Natural killer cell (primary cell): ENCODE measurements at places on chromosomes 1 and 21.

DNA sequence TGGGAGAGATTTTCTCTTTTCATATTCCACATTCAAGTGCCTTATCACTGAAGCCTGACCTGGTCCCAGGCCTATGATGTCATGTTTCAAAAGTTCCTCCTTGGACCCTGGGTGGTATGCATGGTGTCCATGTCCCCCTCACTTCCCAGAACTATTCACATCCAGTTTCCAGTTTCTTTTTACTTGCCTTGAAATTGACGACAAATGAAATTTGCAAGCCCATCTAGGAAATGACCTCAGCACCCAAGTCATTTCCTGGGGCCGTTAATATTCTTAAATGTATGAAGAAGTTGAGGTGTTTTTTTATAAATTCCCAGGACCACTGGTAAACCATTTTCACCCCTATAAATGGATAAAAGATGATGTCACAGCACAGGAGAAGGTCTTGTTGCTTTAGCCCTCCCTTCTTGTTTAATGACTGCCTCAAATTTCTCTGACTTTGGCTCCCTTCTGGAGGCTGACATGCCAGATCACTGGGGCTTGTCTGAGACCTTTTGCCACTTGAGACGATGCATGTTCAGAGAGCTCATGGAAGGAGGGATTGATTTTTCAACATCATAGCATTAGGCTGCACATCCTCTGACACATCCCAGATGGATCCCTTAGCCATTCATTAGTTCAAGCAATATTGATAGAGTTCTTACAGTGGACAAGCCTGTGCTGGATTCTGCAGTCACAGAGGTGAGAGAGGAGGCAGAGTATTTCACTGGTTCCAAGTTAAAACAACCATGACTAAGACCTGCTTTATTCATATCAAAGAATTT, 221.3 kb downstream of the PLPP3 start:
- no peak for DNase-seq

GRCh38 chr1:55792870-55793269, 577.7 kb upstream of the USP24 start:
- DNase-seq = no peak

DNA sequence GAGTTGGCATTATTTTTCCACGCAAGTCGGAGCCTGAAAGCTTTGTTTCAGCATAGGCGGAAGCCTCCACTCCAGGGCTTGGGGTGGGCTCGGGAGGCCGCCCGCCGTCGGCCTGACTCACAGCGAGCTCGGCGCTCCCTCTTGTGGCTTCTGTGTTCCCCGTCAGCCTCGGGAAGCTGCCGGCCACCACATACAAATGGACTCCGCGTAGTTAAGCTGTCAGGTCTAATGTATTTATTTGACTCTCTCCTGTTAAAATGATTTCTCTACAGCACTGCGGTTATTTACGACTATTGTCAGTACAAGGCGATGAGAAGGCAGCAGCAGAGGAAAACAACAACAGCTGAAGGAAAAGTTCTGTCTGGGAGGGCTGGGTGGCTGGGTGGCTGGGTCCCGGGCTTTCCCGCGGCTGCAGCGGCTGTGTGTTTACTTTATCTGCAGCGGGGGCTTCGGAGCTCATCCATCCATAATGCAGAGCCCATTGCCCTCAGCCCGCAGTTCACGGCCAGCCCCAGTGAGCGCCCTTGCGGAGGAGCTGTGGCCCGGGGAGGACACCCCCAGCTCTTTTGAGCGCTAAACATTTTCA, 375.7 kb upstream of the CAMK1G start:
- DNase-seq = no peak

DNA sequence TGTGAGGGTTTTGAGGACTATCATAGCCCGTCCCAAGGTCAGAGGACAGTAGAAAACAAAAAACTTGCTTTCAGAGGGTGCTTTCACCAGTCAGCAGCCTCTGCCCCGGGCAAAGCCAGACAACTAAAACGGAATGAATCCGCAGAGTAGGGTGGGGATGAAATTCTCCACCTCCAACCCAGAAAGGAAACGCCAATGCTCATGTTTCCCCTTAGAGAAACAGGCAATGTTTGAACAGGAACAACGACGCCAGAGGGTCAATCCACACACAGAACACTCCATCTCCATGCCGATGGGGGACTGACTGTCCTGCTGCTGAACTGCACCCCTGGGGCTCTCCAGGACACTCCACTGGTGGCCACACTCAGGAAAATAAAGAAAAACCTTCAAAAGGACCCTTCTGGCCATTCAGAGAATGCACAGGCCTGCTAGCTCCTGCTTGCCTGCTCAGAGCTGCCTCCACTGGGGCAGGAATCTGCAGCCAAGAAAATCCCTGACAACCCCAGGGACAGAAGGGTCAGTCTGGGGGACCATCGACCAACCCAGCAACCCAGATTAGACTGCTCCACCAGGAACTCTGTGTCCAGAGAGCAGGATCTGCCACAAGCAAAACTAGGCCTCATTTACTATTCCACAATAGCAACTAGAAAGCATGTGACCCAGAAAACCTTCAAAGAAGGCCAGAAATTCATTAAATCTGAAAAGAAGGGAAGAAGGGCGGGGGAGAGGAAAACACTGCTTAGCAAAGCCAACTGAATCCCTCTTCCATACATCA, 116.0 kb downstream of the TOMM20 start:
- DNase-seq = peak; percentile 23

DNA sequence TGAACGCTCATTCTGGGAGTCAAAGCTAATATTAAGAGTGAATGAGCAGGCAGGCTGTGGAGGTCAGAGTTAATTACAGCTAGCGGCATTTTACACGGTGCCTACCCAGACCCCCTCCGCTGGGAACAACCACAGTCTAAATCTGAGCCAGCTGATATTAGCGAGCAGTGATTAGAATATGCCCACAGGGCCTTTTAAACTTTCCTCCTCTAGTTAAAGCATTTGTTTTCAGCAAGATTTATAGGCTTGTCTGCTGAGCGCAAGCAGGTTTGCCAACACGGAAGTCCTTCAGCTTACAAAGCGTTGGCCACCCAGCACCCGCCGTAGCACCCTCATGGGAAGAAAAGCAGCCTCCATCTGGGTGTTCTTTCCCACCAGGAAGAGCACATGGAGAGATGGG, 72.1 kb downstream of the LMX1A start:
- no peak for DNase-seq

GRCh38 chr1:69914976-69915765, 290.2 kb downstream of the LRRC40 start:
- DNase-seq = no peak

- no peak for DNase-seq
These were observed 1.2 kb downstream of the LBR start for GRCh38 chr1:225426395-225427234.

DNA sequence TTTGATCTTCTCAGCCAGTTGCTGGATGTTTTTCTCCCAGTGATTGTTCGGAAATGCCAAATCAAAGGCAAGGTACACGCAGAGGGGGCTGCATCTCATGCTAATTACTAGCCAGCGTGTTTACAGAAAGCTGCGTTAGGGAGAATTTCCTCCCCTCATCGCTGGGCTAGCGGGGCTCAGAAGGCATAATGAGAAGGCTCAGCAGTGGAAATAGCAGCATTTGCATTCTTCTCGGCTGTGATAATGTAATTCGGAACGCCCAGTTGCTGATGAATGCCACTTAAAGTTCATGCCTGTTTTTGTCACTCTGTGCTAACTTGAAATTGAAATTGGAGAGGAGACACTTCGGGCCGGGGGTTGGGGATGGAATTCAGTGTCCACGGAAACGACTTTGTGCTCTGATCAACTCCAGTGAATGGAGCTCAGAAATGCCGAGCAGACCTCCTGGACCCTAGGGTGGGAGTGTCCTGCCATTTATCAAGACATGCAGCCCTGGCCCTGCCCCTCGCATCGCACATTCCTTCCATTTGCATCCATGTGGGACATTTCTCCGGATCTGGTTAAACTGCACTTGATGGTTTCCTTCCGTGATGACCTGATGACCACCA, 313.4 kb upstream of the C1orf174 start:
- DNase-seq = no peak

- no peak for DNase-seq
These were observed 32.6 kb downstream of the ATP1B1 start for GRCh38 chr1:169138866-169139670.

DNA sequence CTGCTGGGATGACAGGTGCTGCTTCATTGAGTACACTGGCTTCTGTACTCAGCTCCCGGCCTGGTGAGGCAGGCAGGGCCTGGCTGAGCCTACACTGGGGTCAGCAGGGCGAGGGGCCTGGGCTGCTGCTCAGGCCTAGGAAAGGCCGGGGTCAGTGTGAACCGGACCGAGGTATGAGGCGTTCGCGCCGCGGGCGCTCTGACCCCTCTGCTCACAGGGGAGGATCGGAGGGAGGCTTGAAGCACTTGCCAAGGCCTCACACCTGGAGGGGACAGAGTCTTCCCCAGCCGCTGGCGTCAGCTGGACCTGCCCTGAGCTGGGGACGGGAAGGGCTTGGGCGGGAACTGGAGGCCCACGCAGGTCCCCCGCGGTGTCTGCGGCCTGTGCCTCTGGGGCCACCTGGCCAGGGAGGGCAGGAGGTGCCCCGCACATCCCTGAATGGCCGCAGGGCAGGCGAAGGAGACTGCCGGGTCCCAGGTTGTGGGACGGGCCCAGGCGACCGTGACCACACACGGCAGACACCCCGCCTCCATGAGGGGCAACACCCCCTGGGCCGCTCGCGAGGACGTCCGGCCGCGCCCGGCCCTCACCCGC, 466 bp downstream of the PEX10 start:
- DNase-seq = no peak

DNA sequence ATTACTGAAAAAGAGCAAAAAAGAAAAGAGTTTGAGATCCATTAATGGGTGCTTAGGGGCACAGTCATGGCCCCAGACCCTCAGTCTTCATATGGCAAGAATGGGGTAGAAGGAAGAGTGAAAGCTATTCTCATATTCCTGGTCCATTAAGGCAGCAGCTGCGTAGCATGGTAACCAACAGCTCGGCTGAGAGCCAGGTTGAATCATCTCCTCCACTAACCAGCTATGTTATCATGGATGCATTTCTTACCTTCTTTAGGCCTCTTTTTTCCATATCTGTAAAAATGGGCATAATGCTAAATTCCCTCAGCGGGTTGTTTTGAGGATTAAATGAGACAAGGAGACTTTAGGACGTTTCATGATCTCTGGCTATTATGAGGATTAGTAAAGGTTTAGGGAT, 15.0 kb upstream of the SARS1 start:
- DNase-seq = no peak

GRCh38 chr1:115293899-115294298, 44.1 kb downstream of the NGF start:
- no peak for DNase-seq

DNA sequence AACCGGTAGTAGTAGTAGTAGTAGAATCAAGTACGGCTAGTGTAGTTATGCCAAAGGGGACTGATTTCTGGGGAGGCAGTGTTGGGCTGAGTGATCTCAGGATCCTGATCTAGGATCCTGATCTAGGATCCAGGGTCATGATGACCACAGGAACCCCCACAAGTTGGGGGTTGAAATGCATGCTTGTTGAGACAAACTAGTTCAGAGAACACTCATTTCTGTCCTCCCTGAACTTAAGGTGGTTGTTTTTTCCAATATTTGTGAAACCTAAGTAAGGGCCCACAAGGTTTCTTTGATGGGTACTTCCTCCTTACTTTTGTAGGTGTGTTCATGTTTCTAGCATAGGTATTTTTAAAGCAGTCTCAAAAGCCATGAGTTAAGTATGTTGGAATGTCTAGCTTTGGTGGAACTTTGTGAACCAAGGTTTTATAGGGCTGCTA, 33.9 kb upstream of the PDC start:
- DNase-seq = no peak

- no peak for DNase-seq
These were observed 13.0 kb downstream of the KCNK2 start for GRCh38 chr1:215095524-215095923.

DNA sequence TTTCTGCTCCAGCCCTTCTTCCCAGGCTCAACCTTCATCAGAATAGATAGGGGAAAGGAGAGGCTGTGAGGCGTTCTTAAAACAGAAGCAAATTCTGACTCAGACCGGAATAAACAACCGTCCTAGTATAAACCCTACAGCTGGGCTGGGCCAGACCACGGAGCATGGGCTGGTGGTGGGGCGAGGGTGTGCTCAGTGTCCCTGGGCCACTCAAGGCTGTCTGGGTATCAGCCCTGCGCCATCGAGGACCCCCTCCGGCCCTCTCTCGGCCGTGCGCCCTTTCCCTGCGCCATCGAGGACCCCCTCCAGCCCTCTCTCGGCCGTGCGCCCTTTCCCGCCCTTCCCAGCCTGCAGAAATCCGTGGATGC, 36.0 kb downstream of the CAPN2 start:
- peak; percentile 19 for DNase-seq

DNA sequence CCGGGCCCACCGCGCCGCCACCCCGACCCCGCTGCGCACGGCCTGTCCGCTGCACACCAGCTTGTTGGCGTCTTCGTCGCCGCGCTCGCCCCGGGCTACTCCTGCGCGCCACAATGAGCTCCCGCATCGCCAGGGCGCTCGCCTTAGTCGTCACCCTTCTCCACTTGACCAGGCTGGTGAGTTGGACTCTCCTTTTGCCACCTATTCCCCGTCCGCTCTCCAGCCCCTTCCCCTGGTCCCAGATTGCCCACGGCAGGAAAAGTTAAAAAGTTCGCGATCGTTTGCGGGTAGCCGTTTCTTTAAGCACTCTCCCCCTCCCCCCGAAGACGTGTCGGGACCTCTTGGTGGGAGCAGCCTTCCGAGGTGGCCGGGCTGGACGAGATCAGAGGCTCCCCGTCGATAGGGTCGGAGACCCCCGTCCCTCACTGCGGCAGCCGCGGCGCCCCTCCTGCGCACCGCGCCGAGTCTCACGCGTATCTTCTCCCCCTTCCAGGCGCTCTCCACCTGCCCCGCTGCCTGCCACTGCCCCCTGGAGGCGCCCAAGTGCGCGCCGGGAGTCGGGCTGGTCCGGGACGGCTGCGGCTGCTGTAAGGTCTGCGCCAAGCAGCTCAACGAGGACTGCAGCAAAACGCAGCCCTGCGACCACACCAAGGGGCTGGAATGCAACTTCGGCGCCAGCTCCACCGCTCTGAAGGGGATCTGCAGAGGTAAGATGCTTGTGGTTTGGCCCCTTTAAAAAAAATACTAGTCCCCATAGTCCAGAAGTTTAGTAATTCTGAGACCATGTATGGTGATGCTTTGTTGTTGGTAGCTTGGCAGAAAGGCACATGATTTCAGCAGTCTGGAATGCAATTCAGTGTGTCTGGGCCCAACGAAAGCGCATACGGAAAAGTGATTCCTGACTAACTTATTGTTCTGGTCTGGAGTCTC, 576 bp downstream of the CCN1 start:
- DNase-seq = no peak

DNA sequence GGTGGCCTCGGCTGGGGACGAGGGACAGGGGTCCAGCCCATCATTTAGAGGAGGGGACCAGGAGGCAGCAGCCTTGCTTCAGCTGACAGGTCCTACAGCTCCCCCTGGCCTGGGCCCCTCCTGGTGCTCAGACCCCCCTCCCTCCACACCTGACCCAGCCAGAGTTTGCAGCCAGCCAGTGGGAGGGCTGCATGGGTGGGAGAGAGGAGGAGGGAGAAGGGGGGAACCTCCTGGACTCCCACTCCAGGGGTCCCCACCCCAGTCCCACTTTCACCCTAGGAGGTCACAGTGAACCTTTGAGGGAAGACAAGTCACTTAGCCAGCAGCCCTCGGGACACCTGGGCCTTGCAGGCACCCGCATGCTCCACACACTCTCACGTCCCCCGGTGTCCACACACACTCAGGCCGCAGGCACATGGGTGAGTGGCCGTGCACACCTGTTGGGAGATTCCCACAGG, 108.9 kb upstream of the ZBTB40 start:
- no peak for DNase-seq
